ENCODE measurements at places on chromosomes 7 and 10.

GRCh38 chr7:43905956-43906330 is 453 bp downstream of the URGCP start:
- no peak for DNase-seq

GRCh38 chr7:31309407-31309806 is 31.1 kb downstream of the NEUROD6 start:
- no peak for DNase-seq

DNA sequence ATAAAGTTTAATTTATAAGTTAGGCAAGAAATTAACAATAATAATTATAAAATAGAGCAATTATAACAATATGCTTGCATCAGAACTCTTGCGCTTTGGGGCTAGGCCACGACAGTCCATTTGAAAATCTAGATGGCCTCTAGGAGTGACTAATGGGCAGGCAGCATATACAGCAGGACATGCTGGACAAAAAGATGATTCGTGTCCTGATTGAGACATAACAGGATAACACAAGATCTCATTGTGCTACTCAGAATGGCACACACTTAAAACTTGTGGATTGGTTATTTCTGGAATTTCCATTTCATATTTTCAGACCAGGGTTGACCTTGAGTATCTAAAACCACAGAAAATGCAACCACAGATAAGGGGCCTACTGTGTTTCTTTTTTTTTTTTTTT is 27.5 kb downstream of the CTNNA3 start:
- no peak for DNase-seq

GRCh38 chr10:86747796-86748581 is 8.4 kb upstream of the BMPR1A start:
- no peak for DNase-seq

- DNase-seq: no peak
These were observed 340.3 kb downstream of the CXCL12 start for GRCh38 chr10:44044549-44044948.

DNA sequence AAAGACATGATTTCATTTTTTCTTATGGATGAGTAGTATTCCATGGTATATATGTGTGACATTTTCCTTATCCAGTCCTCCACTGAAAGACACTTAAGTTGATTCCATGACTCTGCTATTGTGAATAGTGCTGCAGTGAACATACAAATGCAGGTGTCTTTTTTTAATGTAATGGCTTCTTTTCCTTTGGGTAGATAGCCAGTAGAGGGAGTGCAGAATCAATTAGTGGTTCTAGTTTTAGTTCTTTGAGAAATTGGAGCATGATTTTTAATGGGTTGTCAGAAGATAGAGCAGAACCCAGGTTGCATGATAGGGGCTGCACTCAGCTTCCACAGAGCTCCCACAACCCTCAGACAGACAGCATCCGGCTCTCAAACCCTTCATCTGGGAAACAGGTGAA is 152.9 kb upstream of the PLXDC2 start:
- no peak for DNase-seq

GRCh38 chr7:124171068-124171467 is 138.2 kb upstream of the TMEM229A start:
- no peak for DNase-seq

- no peak for DNase-seq
These were observed 18.3 kb upstream of the CDK6 start for GRCh38 chr7:92854501-92855238.

- no peak for DNase-seq
These were observed 236.3 kb upstream of the CTBP2 start for GRCh38 chr10:125396676-125397075.

GRCh38 chr10:119199231-119199992 is 8.0 kb upstream of the GRK5 start:
- DNase-seq: no peak

DNA sequence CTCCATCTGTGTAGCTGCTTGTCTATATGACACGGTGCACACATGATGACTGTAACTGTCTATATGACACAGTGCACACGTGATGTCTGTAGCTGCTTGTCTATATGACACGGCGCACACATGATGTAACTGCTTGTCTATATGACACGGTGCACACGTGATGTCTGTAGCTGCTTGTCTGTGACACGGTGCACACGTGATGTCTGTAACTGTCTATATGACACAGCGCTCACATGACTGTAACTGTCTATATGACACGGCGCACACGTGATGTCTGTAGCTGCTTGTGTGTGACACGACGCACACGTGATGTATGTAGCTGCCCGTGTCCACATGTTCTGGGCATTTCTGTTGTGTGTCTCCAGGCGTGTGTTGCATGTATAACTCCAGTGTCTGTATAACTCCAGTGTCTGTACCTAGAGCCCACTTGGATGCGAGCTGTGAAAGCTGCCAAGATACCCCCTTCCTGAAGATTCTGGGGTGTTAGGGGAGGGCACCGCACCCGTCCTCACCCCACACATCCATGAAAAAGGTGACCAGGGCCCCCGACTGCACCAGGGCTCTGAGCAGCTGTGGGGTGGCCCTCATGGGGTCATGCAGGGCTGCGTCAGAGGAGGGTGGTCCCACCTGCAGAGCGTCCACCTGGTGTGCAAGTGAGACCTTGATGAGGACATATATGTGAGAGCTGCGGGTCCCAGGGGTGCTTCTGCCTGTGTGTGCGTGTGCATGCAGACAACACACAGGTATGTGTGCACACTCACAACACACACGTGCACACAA is 137.9 kb downstream of the ELFN1 start:
- DNase-seq: no peak

- DNase-seq: no peak
These were observed 61.9 kb downstream of the RGS10 start for GRCh38 chr10:119480667-119481066.

GRCh38 chr10:121823993-121824463 is 103.8 kb downstream of the ATE1 start:
- no peak for DNase-seq

GRCh38 chr10:49539320-49539885 is 482 bp upstream of the ERCC6 start:
- DNase-seq: no peak

GRCh38 chr7:116560021-116560970 is 35.5 kb downstream of the CAV1 start:
- no peak for DNase-seq

DNA sequence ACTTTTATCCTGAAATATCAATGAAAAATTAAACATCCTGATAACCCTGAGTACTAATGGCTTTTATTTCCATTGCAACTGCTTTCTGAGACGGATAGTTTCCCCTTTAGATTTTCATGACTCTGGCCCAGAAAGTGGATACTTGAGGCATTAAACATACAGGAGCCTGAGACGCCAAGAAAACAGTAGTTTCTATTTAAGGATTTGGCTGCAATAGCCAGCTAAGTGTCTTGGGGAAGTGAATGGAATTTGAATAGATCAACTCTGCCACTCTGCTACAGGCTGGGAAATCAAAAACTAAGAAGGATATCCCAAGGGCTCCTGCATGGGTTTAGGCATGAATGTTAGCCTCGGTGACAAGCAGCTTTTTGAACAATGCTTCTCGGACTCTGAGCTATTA is 24.7 kb upstream of the GPAM start:
- DNase-seq: no peak

DNA sequence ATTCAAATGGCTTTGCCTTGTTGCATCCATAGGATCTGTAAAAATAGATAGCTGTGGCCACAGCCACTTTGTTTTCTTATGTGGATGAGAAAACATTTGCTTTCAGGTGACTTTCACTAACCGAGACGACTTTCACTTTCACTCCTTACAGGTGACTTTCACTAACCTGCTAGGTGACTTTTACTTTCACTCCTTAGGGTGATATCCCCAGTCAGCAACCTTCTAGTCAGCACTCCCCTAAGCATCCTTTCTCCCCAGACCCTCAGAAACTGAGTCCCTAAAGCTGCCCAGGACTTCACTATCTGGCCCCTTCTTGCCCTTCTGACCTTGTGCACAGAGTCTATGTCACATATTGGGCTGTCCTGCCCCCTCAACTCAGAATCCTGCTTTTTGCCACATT is 177.5 kb downstream of the RELN start:
- DNase-seq: no peak

DNA sequence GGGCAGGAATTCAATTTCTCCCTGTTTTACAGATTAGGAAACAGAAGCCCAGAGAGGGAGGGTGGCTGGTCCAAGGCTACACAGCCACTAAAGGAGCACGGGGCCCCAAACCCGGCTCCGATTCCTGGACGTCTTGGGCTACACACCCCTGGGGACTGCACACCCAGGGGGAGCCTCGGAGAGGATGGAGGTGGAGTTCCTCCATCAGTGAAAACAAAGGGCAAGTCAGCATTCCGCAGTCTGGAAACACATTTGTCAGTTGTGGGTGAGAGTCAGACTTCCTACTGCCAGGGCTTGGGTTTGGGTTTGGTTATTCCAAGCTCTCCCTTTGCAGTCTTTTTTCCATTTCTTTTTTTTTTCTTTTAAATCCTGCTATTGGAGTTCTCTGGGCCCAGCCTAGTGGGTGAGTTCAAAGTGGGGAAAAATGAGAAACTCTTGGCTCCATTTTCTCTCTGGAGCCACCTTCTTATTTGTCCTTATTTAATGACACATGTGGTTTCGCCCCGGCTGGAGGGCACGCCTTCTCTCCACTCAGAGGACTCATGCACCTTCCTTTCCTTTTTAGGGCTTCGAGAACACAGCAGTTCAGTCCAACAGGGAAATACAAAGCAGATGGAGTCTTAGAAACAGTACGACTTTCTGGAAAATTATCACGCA is 59.9 kb upstream of the AQP1 start:
- DNase-seq: no peak

GRCh38 chr10:50470345-50470744 is 153.4 kb downstream of the SGMS1 start:
- no peak for DNase-seq

GRCh38 chr7:138608275-138608674 is 92.9 kb downstream of the SVOPL start:
- DNase-seq: no peak
